Posterior vena cava (tissue), 2 donors: ENCODE measurements at places on chromosomes 6 and 20. TPM values are rescaled to one million over a fixed set of nuclear protein-coding genes. Genes with fewer than 3 reads are reported as not detected.

The NCOA3 gene
- 46.6 TPM for total RNA-seq

The ISM1 gene
- total RNA-seq = 25.8 TPM

GRCh38 chr6:33877982-33878535 is 74.3 kb upstream of the MLN start:
- no peak for DNase-seq

- DNase-seq = no peak
Measured at GRCh38 chr20:47765271-47765670, 20.0 kb downstream of the SULF2 start.

DNA sequence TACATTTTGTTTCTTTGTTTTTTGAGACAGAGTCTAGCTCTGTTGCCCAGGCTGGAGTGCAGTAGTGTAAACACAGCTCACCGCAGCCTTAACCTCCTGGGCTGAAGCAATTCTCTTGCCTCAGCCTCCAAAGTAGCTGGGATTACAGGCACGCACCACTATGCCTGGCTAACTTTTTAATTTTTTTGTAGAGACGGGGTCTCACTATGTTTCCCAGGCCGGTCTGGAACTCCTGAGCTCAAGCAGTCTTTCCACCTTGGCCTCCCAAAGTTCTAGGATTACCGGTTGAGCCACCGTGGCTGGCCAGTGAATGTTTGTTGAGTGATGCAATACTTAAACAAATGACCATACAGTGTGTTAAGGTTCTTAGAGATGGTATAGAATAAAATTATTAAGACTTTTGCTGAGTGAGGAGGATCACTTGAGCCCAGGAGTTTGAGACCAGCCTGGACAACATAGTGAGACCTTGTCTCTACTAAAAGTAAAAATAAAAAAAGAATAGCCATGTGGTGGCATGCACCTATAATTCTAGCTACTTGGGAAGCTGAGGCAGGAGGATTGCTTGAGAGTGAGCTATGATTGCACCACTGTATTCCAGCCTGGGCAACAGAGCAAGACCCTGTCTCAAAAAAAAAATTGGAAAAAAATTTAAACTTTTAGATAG is 13.4 kb downstream of the CEP250 start:
- DNase-seq = no peak

GRCh38 chr20:57060407-57061050 is 205.9 kb downstream of the BMP7 start:
- DNase-seq = no peak

- no peak for DNase-seq
Measured at GRCh38 chr6:227812-228338, 64.4 kb upstream of the DUSP22 start.

GRCh38 chr20:16124911-16125776 is 448.1 kb downstream of the KIF16B start:
- no peak for DNase-seq

GRCh38 chr20:2619961-2620595 is 32.4 kb upstream of the NOP56 start:
- DNase-seq = no peak

- DNase-seq = no peak
Measured at GRCh38 chr6:124495665-124496190, 466.5 kb upstream of the RNF217 start.

GRCh38 chr6:113597231-113597583 is 259.9 kb upstream of the MARCKS start:
- no peak for DNase-seq
